Type B pancreatic cell (in vitro differentiated cells): ENCODE measurements at places on chromosomes 4 and X. TPM values are rescaled to one million over a fixed set of nuclear protein-coding genes. Genes with fewer than 3 reads are reported as not detected.

- H3K27me3 ChIP-seq, result no peaks in the 10 kb centered on the region
- no peak for DNase-seq
- no peaks in the 10 kb centered on the region for H3K4me1 ChIP-seq
- no peaks in the 10 kb centered on the region for H3K36me3 ChIP-seq
- H3K27ac ChIP-seq, result no peak overlapping the region
These were observed 184.7 kb downstream of the ARHGAP6 start for GRCh38 chrX:11481035-11481434.

DNA sequence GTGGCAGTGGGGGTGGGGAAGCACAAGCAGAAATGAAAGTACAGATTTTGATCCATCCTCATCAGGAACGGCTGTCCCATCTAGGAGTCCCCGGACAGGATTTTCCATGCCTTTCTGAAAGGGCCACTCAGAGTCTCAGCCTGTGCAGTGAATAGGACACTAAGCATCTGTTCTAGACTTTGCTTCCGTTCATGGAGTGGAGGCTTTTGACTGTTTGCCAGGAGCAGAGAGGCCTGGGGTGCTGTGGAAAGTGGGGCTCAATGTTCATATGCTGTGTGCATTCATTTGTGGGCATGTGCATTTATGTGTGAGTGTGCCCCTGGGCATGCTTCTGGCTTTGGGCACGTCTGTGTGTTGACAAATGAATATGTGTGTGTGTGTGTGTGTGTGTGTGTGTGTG, 25.6 kb upstream of the MAMLD1 start:
- DNase-seq, result no peak
- H3K36me3 ChIP-seq, result no peaks in the 10 kb centered on the region
- no peak overlapping the region for H3K4me3 ChIP-seq
- H3K27me3 ChIP-seq, result peaks cover 5% of the 10 kb centered on the region
- H3K4me1 ChIP-seq, result no peaks in the 10 kb centered on the region

- no peak overlapping the region for H3K27ac ChIP-seq
- no peaks in the 10 kb centered on the region for H3K4me1 ChIP-seq
- H3K4me3 ChIP-seq, result no peak overlapping the region
- no peak for DNase-seq
These were observed 34.6 kb upstream of the AADAT start for GRCh38 chr4:170124406-170124805.

GRCh38 chrX:137033774-137034507, at the start of gene GPR101:
TSS of gene GPR101 (minus strand) at chrX:137033995. CDS start at chrX:137031674, 2,321 bp downstream.
- no peaks in the 10 kb centered on the region for H3K36me3 ChIP-seq
- peaks cover 46% of the 10 kb centered on the region for H3K27me3 ChIP-seq
- no peak for DNase-seq
- no peak within 1 kb of the TSS for H3K27ac ChIP-seq

- peaks cover 6% of the 10 kb centered on the region for H3K4me1 ChIP-seq
- H3K4me3 ChIP-seq, result peak overlapping the region; percentile 82
- peak overlapping the region; percentile 71 for H3K27ac ChIP-seq
- no peaks in the 10 kb centered on the region for H3K27me3 ChIP-seq
- H3K36me3 ChIP-seq, result no peaks in the 10 kb centered on the region
These were observed 122.3 kb upstream of the TBL1X start for GRCh38 chrX:9342561-9343051.

DNA sequence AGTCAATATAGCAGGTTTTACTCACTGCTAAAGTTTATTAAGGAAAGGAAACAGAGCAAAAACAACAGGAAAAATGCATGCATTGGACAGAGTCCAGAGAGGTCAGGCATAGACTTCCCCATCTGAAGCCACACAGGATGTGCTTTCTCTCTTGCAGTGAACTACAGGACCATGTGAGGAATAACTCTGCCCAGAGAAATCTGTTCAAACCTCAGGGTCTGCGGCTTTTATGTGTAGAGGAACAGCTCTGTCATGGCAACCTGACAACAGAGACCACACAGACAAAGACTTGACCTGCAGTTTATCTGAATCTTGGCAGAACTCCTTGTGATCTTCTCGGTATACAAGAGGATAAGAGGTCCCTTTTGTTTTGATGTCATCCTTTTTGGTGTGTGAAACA, 46.3 kb upstream of the LONRF3 start:
- H3K27ac ChIP-seq, result no peak overlapping the region
- no peak for DNase-seq
- no peaks in the 10 kb centered on the region for H3K4me1 ChIP-seq
- H3K4me3 ChIP-seq, result no peak overlapping the region

DNA sequence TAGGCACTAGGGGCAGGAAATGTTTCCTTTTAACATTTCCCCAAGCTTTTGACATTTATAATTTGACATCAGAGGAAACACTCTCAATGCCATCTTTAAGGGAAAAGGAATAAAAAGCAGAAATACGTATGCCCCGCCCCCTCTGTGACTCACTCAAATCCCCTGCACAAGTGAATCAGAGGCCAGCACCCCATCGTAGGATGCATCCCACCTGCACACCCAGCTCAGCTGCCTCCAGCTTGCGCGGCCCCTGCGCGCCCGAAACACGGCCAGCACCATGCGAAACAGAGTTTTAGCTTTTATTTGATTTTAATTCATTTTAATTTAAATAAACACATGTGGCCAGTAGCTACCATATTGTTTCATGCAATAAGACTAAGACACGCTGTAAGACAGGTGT, 29.5 kb downstream of the ABLIM2 start:
- peaks cover 12% of the 10 kb centered on the region for H3K4me1 ChIP-seq
- H3K36me3 ChIP-seq, result no peaks in the 10 kb centered on the region
- H3K27me3 ChIP-seq, result peaks cover 3% of the 10 kb centered on the region
- no peak overlapping the region for H3K4me3 ChIP-seq
- no peak overlapping the region for H3K27ac ChIP-seq

DNA sequence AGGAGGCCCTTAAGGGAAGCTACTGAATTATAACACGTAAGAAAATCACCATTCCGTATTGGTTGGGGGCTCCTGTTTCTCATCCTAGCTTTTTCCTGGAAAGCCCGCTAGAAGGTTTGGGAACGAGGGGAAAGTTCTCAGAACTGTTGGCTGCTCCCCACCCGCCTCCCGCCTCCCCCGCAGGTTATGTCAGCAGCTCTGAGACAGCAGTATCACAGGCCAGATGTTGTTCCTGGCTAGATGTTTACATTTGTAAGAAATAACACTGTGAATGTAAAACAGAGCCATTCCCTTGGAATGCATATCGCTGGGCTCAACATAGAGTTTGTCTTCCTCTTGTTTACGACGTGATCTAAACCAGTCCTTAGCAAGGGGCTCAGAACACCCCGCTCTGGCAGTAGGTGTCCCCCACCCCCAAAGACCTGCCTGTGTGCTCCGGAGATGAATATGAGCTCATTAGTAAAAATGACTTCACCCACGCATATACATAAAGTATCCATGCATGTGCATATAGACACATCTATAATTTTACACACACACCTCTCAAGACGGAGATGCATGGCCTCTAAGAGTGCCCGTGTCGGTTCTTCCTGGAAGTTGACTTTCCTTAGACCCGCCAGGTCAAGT, 6.9 kb upstream of the MSANTD1 start:
- H3K4me3 ChIP-seq, result no peak overlapping the region
- H3K27ac ChIP-seq, result no peak overlapping the region
- no peaks in the 10 kb centered on the region for H3K27me3 ChIP-seq
- no peak for DNase-seq

GRCh38 chrX:41481264-41482109, 34.3 kb downstream of the NYX start:
- no peak overlapping the region for H3K27ac ChIP-seq
- H3K27me3 ChIP-seq, result no peaks in the 10 kb centered on the region
- peaks cover 7% of the 10 kb centered on the region for H3K4me1 ChIP-seq
- no peak for DNase-seq
- H3K4me3 ChIP-seq, result no peak overlapping the region

DNA sequence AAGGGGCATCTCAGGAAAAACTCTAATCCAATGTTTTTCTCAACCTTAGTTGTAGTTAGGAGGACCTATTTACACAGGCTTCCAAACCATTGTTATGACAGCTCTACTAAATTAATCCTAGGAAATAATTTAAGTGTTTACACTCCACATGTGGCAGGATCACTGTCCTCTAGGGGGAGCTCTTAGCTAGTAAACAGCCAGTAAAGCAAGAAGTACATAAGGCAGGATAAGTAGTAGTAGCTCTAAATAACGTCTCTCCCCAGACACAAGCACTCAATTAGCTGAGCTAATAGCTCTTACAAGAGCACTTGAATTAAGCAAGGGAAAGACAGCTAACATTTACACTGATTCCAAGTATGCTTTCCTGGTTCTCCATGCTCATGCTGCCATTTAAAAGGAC, 37.3 kb downstream of the NUDT11 start:
- no peak overlapping the region for H3K4me3 ChIP-seq
- H3K36me3 ChIP-seq, result no peaks in the 10 kb centered on the region
- H3K27ac ChIP-seq, result no peak overlapping the region

DNA sequence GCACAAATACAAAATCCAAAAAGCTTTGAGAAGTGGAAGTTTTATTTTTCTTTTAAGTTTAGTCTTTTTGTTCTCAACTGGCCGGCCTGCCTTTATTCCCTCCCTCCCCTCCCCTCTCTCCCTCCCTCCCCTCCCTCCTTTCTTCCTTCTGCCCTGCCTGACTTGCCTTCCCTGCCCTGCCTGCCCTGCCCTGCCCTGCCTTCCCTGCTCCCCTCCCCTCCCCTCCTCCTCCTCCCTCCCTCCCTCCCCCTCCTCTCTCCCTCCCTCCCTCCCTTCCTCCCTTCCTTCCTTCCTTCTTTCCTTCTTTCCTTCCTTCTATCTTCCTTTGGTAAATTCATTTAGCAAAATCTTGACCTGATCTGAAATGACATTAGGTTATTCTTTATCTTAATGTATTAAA, 69.8 kb upstream of the LIMCH1 start:
- no peak for DNase-seq
- H3K4me3 ChIP-seq, result no peak overlapping the region
- H3K27ac ChIP-seq, result no peak overlapping the region
- no peaks in the 10 kb centered on the region for H3K36me3 ChIP-seq

- H3K4me3 ChIP-seq, result no peak overlapping the region
- H3K27me3 ChIP-seq, result peaks cover 4% of the 10 kb centered on the region
- no peak for DNase-seq
- H3K36me3 ChIP-seq, result no peaks in the 10 kb centered on the region
- no peak overlapping the region for H3K27ac ChIP-seq
- H3K4me1 ChIP-seq, result peaks cover 18% of the 10 kb centered on the region
These were observed 17.1 kb upstream of the C1QTNF7 start for GRCh38 chr4:15410750-15411149.

GRCh38 chrX:72396117-72396516, 90.4 kb upstream of the CITED1 start:
- no peak overlapping the region for H3K27ac ChIP-seq
- H3K4me1 ChIP-seq, result peaks cover 18% of the 10 kb centered on the region
- H3K27me3 ChIP-seq, result no peaks in the 10 kb centered on the region
- peaks cover 7% of the 10 kb centered on the region for H3K36me3 ChIP-seq
- no peak for DNase-seq

- peaks cover 13% of the 10 kb centered on the region for H3K4me1 ChIP-seq
- no peaks in the 10 kb centered on the region for H3K27me3 ChIP-seq
- no peak overlapping the region for H3K4me3 ChIP-seq
- peaks cover 13% of the 10 kb centered on the region for H3K36me3 ChIP-seq
- no peak for DNase-seq
- H3K27ac ChIP-seq, result no peak overlapping the region
These were observed 28.5 kb downstream of the CAMK2D start for GRCh38 chr4:113732967-113733527.

- no peak for DNase-seq
- peak overlapping the region; percentile 48 for H3K27ac ChIP-seq
- no peaks in the 10 kb centered on the region for H3K36me3 ChIP-seq
- no peak overlapping the region for H3K4me3 ChIP-seq
- H3K4me1 ChIP-seq, result peaks cover 8% of the 10 kb centered on the region
- no peaks in the 10 kb centered on the region for H3K27me3 ChIP-seq
These were observed 37.1 kb upstream of the ELF2 start for GRCh38 chr4:139214039-139214534.

GRCh38 chr4:76897536-76898384, at the start of gene SOWAHB:
TSS of gene SOWAHB (minus strand) at chr4:76898144. CDS start at chr4:76897849, 295 bp downstream.
- peaks cover 10% of the 10 kb centered on the region for H3K4me1 ChIP-seq
- H3K27ac ChIP-seq, result peak within 1 kb of the TSS; percentile 9
- peaks cover 47% of the 10 kb centered on the region for H3K27me3 ChIP-seq
- no peak for DNase-seq
- no peaks in the 10 kb centered on the region for H3K36me3 ChIP-seq
- peak within 1 kb of the TSS; percentile 81 for H3K4me3 ChIP-seq

- no peak overlapping the region for H3K27ac ChIP-seq
- no peaks in the 10 kb centered on the region for H3K4me1 ChIP-seq
- no peaks in the 10 kb centered on the region for H3K27me3 ChIP-seq
- H3K4me3 ChIP-seq, result no peak overlapping the region
These were observed 29.7 kb upstream of the SLC25A6 start for GRCh38 chrX:1421433-1422134.

GRCh38 chr4:104395168-104395614, 99.5 kb downstream of the CXXC4 start:
- no peaks in the 10 kb centered on the region for H3K36me3 ChIP-seq
- peaks cover 19% of the 10 kb centered on the region for H3K4me1 ChIP-seq
- no peaks in the 10 kb centered on the region for H3K27me3 ChIP-seq
- H3K27ac ChIP-seq, result no peak overlapping the region
- H3K4me3 ChIP-seq, result peak overlapping the region; percentile 28
- no peak for DNase-seq

GRCh38 chr4:169626331-169627282, 6.2 kb downstream of the CLCN3 start:
- peaks cover 14% of the 10 kb centered on the region for H3K4me1 ChIP-seq
- no peak for DNase-seq
- H3K4me3 ChIP-seq, result no peak overlapping the region
- H3K27ac ChIP-seq, result no peak overlapping the region

GRCh38 chrX:38220024-38220414, 652 bp downstream of the SRPX start:
- H3K27ac ChIP-seq, result no peak overlapping the region
- peak overlapping the region; percentile 89 for H3K4me3 ChIP-seq
- H3K36me3 ChIP-seq, result no peaks in the 10 kb centered on the region

GRCh38 chrX:47992095-47992380, 11.8 kb downstream of the ZNF182 start:
- no peak for DNase-seq
- H3K4me1 ChIP-seq, result no peaks in the 10 kb centered on the region
- no peaks in the 10 kb centered on the region for H3K27me3 ChIP-seq
- H3K36me3 ChIP-seq, result peaks cover 34% of the 10 kb centered on the region
- H3K27ac ChIP-seq, result no peak overlapping the region

DNA sequence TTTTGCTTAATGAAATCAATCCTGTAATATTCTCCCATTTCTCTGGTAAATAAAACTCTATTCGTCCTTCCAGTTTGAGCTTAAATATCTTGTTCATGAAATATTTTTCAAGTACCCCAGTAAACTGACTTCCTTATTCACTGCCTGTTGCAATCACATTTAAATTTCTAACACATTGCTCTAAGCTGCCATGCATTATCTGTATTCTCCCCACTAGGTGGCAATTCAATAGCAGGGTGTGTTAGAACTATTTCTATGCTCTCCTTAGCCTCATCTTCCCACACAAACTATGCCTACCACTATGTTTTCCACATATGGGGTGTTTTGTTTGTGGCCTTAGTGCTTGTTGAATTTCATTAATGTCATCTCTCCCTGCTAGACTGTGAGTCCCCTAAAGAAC, 377.1 kb upstream of the HS3ST1 start:
- no peaks in the 10 kb centered on the region for H3K4me1 ChIP-seq
- no peak overlapping the region for H3K27ac ChIP-seq
- H3K4me3 ChIP-seq, result no peak overlapping the region
- H3K36me3 ChIP-seq, result no peaks in the 10 kb centered on the region
- H3K27me3 ChIP-seq, result no peaks in the 10 kb centered on the region
- no peak for DNase-seq

The YIPF6 gene
- total RNA-seq, result 34.9 and 39.1 TPM in 2 replicates

The GAGE2A gene
- not detected in 2 replicates for total RNA-seq

The CRLF2 gene
- not detected in 2 replicates for total RNA-seq

The GIMD1 gene
- total RNA-seq, result not detected in 2 replicates

The GAGE12F gene
- not detected in 2 replicates for total RNA-seq

The ARAP2 gene
- total RNA-seq, result 10.8 and 20.0 TPM in 2 replicates

The TEX13B gene
- not detected in 2 replicates for total RNA-seq

The RASSF6 gene
- total RNA-seq, result 5.3 and 11.8 TPM in 2 replicates
